ENCODE measurements at places on chromosomes 12 and 14.

- DNase-seq: no peak
Measured at GRCh38 chr12:92582475-92582874, 120.3 kb upstream of the PLEKHG7 start.

DNA sequence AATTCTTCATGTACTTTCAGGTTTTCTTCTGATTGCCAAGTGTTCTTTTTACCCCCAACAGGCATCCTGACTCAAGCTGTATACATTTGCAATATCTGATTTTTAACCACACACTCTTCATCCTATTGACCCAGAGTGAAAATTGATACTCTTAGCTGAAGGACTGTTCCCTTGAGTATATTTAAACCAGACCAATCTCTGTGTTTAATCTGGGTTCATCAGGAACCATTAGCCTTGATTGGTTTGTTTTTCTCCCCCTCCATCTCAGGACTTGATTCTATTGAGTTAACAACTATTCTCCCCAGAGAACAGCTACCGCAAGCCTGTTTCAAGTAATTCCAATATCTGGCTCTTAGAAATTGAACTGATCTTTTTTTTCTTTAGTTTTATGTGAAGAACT is 222.3 kb upstream of the NOVA1 start:
- DNase-seq: no peak

- DNase-seq: no peak
Measured at GRCh38 chr14:90629471-90629870, 186.8 kb downstream of the TTC7B start.

DNA sequence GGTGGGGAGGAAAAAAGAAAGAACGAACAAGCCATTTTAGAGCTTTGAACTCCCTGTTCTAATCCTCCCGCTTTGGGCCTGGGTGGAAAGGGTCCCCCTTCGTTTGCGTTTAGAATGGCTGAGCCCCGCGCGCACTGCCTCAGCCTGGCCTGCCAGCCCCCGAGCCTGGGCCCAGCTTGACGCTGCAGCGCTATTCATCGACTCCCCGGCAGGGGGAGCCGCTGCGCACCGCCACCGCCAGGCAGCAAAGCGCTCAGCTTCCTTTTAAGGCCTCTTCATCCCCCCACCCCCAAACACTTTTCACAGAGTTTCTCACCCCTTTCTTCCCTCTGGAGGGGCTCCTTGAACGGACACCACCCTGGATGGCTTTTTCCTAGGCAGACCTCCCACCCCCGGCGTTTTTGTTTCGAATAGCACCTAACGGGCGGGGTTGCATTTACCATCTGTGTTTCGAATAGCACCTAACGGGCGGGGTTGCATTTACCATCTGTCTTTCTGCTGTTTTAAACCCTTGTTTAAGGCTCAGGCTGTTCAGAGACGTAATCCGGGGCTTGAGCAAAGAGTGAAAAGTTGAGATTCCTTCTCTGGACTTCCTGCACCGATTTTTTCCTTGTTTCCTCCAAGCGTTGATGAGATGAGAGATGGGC is 56.4 kb upstream of the PIWIL1 start:
- no peak for DNase-seq

GRCh38 chr14:33951183-33951840 is 438 bp upstream of the EGLN3 start:
- no peak for DNase-seq

GRCh38 chr12:54129028-54129903 is 59.5 kb downstream of the SMUG1 start:
- no peak for DNase-seq

- no peak for DNase-seq
Measured at GRCh38 chr12:118398524-118398923, 22.2 kb downstream of the SUDS3 start.

GRCh38 chr14:95184413-95184790 is 27.1 kb upstream of the DICER1 start:
- no peak for DNase-seq

- no peak for DNase-seq
Measured at GRCh38 chr12:26080911-26081310, 43.9 kb downstream of the BHLHE41 start.
